Right hindlimb (tissue), 1 donor: ENCODE measurements at places on chromosomes 3 and 15.

- DNase-seq: no peak
Measured at GRCh38 chr3:156533205-156533604, 21.7 kb downstream of the SSR3 start.

DNA sequence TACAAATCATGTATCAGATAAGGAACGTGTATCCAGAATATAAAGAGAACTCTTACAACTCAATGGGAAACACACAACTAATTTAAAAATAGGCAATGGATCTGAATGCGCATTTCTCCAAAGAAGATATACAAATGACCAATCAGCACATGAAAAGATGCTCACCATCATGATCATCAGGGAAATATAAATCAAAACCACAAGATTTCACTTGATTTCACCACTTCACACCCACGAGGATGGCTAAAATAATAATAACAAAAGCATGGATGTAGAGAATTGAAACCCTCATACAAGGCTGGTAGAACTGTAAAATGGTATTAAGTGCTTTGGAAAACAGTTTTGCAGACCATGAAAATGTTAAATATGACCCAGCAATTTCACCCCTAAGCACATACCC, 26.7 kb upstream of the SLC12A8 start:
- DNase-seq: no peak

- DNase-seq: peak; percentile 90
Measured at GRCh38 chr3:134330883-134331810, 43.1 kb downstream of the AMOTL2 start.

DNA sequence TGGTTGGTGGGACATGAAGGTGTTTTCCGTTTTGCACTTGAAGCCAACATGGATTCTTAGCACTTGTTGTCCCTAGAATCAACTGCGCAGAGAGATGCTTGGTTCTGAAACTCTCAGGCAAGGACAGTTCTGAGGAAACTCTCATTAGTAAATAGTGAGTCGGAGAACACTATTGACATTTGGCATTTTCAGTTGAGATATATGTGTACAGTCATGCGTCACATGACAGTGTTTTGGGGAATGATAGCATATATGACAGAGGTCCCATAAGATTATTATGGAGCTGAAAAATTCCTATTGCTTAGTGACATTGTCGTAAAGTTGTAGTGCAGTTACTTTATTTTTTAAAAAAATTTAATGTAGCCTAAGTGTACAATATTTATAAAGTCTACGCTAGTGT, 5.8 kb downstream of the APBA2 start:
- no peak for DNase-seq

DNA sequence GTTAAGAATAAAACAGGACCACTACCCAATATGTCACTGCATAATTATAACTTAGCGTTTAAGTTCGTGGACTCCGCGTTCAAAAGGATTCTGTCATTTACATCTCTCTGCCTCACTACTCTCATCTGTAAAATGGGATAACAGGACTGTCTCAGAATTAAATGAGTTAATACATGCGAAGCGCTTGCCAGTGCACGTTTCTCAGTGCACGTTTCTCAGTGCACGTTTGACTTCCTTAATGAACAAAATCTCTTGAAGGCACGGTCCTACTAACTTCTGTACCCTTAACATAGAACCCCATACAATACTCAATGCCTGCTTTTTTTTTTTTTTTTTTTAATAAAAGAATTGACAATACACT, 499 bp downstream of the RABL3 start:
- DNase-seq: no peak

GRCh38 chr3:45910892-45911291, 24.5 kb downstream of the CCR9 start:
- DNase-seq: no peak

DNA sequence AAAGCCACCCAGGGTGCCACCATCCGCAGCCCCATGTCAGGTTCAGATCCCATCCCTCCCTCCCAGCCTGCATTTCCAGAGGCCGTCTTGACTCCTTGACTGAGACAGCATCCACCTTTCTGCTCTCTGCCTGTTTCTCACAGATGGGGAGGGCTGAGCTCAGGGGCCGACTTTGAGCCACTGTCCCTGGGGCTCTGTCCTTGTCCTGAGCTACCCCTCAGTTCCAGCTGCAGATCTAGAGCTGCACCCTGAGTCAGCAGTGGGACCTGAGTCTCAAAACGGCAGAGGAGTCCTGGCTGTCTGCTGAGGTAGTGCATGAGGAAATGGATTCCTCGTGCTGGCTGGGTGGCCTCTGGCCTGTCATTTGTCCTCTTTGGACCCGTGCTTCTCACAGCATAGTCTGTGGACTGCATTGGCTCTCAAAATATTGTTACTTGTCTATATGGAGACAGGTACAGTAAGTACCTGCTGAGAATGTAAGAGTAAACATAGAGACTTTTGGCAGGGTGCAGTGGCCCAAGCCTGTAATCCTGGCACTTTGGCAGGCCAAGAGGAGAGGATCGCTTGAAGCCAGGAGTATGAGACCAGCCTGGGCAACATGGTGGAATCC, 22.3 kb downstream of the RPLP1 start:
- DNase-seq: no peak

GRCh38 chr3:32842987-32843386, 25.2 kb downstream of the TRIM71 start:
- no peak for DNase-seq

DNA sequence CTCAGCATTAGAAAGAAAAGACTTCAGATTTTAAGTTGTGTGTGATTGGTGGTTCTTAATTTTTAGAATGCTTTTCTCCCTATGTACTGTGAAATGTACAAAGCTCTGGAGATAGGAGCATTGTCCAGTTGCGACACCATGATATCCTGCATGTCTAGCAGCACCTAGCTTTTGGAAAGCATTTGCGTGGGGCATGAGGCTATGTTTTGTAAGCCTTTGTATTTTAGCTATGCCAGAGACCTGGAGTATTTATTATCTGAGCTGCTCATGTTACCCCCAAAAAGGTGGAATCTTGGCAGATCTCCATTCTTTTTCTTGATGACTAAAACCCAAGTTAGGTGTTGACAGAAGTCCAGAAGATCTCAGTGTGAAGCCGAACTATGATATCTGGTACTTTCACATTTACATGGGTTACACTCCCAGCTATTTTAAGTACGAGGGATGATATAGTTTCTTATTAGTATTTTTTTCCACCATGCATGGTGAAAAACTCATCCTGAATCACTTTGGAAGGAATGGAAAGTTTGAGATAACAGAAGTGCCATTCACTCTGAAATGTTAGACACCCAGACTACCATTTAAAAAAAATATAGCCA, 126.7 kb upstream of the SAMMSON start:
- no peak for DNase-seq

GRCh38 chr3:105274958-105275357, 91.8 kb upstream of the ALCAM start:
- no peak for DNase-seq
